ENCODE measurements at places on chromosomes 12 and 14.

- no peak for DNase-seq
Measured at GRCh38 chr14:35959835-35960234, 133.7 kb downstream of the BRMS1L start.

GRCh38 chr14:23115039-23115731 lies 3.9 kb downstream of the CEBPE start:
- DNase-seq: no peak

DNA sequence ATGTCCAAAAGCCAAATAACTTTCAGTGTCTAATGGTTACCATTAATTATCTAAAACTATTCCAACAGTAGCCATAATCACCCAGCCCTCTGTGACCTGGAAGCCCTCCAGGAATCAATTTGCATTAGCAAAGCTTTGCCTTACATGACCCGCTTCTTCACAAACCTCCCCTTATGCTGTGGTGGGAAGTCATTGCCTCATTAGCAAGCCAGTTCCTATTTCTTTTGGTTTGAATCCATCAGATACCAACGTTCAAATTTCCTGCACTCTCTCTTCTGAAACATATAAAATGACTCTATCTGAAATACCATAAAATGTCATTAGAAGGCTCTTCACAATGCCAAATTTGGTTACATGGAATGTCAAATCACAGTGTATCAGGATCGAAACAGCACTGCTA lies 268.3 kb upstream of the PRKD1 start:
- DNase-seq: no peak

DNA sequence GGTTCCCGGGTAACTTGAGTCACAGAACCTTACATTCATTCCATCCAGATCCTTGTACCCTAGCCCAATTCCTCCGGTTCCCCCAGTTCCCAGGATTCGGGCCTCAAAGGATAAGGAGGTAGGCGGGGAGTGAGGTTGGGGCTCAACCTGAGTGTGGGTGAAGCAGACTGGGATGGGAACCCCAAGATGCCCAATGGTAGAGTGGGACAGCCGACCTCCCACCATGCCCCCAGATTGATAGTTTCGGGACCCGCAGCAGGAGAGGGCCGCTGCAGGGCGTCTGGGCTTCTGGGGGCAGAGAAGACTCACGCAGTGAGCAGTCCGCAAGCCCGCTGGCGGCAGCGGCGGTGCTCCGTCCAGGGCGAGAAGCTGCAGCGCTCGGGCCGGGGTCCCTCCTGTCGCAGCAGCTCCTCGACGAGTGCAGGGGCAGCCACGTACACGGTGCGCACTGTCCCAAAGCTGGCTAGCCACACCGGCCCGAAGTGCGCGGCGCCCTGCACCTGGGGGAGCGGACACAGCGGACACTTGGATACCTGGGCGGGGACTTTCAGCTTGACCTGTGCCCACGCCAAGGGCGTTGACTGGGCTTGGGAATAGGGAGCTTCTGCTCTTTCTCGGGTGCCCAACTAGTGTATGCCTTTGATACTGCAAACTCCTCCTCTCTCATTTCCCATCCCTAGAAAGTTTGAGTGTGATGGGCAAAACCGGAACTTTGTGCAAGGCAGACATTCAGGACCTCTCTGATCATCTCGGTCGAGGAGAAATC lies 997 bp downstream of the CYP27B1 start:
- DNase-seq: no peak

- no peak for DNase-seq
Measured at GRCh38 chr12:121713793-121714192, 1.2 kb downstream of the TMEM120B start.

DNA sequence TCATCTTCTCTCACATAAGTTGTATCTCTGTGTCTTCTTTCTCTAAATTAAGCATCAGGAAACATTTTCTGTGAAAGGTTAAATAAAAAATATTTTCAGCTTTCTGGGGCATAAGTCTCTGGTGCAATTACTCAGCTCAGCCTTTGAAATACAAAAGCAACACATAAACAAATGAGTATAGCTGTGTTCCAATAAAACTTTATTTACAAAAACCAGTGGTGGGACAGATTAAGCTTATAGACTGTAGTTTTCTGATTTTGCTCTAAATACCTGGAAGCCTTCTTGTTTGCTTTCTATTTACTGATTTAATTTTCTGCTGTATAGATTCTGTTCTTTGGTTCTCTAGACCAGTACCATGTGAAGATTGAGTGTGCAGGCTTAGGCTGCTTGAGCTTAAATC lies 655.1 kb downstream of the VRK1 start:
- no peak for DNase-seq

GRCh38 chr12:99549651-99550050 lies 97.9 kb upstream of the GARIN6 start:
- no peak for DNase-seq

GRCh38 chr12:113044516-113044915 lies 12.0 kb upstream of the DTX1 start:
- DNase-seq: no peak

- DNase-seq: no peak
Measured at GRCh38 chr12:108371801-108372344, 32.8 kb upstream of the CMKLR1 start.

DNA sequence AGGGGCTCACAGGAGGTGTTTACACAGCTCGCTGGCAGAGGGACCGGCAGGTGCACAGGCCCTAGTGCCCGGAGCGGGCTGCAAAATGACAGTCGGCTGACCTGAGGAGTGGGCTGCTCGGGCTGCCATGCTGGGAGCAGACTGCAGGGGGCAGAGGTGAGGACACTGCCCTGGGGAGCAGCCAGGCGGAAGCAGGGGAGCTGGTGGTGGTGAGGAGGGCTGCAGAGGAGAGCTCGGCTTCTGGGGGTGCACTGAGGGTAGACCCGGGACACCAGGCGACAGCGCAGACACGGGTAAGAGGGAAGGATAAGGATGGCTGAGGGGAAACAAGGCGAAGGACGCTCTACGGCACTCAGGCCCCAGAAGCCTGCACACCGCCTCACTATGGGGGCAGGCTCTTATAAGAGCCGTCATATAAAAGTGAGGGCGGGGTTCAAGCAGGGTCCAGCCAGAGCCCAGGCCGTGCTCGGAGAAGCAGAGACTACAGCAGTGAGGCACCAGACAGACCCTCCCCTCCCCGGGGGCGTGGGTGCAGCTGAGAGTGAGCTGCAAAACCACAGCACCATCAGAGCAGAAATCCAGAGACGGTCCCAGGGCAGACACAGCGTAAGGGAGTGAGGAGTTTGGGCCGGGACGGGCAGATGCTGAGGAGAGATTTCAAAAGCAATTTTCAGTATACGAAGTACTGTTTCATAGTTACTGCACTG lies 62.5 kb downstream of the CCDC88C start:
- DNase-seq: no peak

GRCh38 chr12:11840366-11840765 lies 190.9 kb downstream of the ETV6 start:
- no peak for DNase-seq

- DNase-seq: no peak
Measured at GRCh38 chr12:116595186-116595585, 36.0 kb downstream of the MAP1LC3B2 start.

GRCh38 chr12:79274501-79275064 lies 410.0 kb downstream of the SYT1 start:
- DNase-seq: no peak

DNA sequence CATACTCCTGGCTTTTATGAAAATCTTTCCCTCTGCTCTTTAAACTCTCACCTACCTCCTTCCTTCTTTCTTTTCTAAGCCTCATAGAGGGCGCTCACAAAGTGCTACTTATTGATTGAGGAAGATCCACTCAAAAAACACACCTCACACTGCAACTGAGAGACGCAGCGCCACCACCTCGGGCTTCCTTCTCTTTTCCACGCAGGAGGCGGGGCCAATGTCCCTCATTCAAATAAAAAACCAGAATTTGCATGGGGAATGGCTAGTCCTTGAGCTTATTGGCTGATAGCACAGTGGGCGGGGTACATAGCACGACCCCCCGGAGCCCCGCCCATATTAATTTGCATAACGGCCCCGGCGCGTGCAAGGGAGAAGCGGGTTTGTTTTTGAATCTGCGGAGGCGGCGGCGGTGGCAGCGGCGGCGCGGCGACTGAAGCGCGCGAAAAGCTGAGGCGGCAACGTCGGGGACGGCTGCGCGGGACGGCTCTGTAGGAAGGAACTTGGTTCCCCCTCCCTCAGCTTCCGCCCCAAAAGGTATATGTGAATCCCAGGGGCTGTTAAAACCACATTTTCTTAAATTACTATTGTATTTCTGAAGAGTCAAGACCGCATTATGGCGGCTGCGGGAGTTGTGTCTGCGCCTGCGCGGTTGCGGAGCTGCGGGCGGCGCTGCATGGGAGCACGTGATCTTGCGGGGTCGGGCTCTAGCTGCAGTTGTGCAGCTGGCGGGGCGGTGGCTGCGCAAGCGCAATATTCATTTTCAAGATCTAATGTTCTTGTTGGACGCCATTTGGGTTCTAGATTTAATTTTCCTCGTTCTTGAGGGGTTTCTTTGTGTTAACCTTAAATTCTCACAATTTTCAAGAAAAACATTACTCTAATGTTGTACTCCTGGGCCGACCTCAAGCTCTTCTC lies at the start of gene ATF7IP:
Gene ATF7IP (plus strand): TSS at position 389 of the 915 bp plus-strand sequence. CDS start 58,234 bp downstream, outside the sequence.
- peak; percentile 97 for DNase-seq

- DNase-seq: no peak
Measured at GRCh38 chr12:19639781-19640415, 200.6 kb downstream of the AEBP2 start.
